Tibial artery (tissue), 4 donors: ENCODE measurements at places on chromosomes 2 and 18.

DNA sequence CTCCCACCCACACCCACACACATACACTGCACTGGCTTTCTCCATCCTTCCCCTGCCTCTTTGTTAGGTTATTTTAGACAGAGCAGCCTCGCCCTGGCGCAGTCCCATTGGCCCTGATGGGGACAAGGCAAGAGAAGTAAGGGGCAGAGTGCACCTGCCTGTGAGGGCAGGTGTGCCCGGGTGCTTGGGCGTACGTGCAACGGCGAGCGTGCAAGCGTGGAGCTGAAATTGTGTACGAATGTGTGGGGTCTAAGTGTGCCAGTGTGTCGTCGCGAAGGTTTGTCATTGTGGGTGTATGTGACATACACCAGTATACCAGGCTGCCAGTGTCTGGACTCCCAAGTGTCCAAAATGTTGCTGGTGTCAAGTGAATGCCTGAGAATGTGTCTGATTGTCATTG, 544 bp downstream of the LRATD1 start:
- H3K4me1 ChIP-seq, result peaks cover 44% of the 10 kb centered on the region
- H3K36me3 ChIP-seq, result no peaks in the 10 kb centered on the region
- H3K27me3 ChIP-seq, result peaks cover 47% of the 10 kb centered on the region
- no peak for DNase-seq
- peak overlapping the region; percentile 49 for H3K4me3 ChIP-seq

- H3K36me3 ChIP-seq, result no peaks in the 10 kb centered on the region
- H3K4me1 ChIP-seq, result no peaks in the 10 kb centered on the region
- H3K27ac ChIP-seq, result no peak overlapping the region
- no peak for DNase-seq
Measured at GRCh38 chr18:60537074-60537473, 164.5 kb upstream of the MC4R start.

DNA sequence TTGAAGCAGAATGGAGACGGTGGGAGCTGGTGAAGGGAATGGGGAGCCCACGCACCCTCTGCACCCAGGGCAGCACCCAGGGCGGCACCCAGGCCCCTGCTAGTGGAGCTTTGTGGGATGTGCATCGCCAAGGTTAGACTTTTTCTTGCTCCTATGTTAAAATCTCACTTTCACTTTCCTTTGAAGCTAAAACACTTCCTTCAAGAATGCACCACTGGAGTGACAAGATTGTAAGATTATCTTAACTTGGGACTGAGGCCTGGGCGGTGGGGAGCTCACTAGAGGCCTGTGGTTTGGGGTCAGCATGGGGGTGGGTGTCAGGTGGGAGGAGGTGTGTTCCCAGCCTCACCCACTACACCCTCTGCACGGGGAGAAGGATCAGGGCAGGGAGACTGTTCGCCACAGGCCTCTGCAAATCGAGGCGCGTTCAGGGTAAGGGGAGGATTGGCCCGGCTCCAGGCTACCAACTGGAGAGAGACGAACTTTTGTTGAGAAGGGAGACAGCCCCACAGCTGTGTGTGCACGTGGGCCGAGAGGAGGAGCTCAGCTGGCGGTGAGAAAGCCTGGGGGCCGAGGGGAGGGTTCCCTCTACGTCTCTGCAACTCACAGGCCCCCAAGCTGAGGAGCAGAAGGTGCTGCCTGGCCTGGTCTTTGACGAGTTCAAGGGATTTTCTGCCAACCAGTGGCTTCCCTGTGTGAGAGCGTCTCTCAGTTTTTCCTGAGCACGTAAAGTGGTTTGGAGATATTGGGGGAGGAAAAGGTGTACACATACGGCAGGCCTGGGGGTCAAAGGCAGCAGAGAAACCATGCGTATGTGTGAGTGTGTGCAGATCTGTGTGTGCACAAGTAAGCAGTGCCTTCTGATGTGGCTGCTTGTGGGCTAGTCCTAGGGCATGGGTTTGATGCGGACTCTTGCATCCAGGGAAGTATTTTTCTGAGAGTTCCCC, 147.7 kb downstream of the KLHL29 start:
- peaks cover 8% of the 10 kb centered on the region for H3K4me1 ChIP-seq
- no peaks in the 10 kb centered on the region for H3K27me3 ChIP-seq
- DNase-seq, result no peak
- no peak overlapping the region for H3K4me3 ChIP-seq
- H3K36me3 ChIP-seq, result no peaks in the 10 kb centered on the region

DNA sequence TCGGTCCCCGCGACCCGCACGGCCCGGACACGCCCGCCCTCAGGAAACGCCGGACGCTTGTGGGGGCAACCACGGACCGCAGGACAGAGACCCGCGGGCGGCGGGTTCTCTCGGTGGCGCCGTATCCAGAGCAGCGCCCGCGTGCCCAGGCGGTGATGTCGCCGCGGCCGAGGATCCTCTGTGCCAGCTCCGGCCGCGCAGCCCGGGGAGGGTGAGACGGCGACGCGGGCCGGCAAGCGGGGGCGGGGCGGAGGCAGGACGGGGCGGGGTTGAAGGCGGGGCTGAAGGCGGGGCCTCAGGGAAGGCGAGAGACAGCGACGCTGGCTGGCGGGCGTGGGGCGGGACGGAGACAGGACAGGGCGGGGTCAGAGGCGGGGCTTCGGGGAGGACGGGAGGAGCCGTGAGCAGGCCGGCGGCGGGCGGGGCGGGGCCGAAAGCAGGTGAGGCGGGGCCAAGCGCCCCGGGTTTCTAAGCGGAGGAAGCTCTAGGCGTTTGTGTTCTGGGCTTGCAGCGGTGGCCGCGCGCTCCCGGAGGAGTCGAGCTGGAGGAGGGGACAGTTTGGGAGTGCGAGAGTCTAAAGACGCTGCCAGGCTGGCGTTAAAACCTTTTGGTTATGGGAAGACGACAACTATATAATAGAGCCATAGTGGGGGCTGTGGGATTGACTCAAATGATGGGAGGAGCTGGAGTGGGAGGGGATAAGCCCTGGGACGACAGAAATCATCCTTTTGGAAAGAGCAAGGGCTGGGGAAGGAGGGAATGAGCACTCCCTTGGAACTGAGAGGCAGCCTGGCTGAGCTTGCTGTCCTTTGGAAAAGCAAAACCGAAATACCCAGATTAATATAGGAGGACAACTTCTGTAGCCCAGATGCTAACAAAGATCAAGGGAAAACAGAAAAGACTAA, at the start of gene DSEL:
TSS of gene DSEL (minus strand) at position 182 of the 905 bp plus-strand sequence. CDS start 2,112 bp downstream, outside the sequence.
- H3K27me3 ChIP-seq, result no peaks in the 10 kb centered on the region
- peak within 1 kb of the TSS; percentile 96 for H3K27ac ChIP-seq
- DNase-seq, result peak; percentile 96
- H3K36me3 ChIP-seq, result peaks cover 15% of the 10 kb centered on the region

GRCh38 chr2:67503066-67503795, 106.1 kb downstream of the ETAA1 start:
- H3K36me3 ChIP-seq, result no peaks in the 10 kb centered on the region
- no peak overlapping the region for H3K4me3 ChIP-seq
- no peak for DNase-seq
- H3K4me1 ChIP-seq, result no peaks in the 10 kb centered on the region
- H3K27ac ChIP-seq, result no peak overlapping the region
- H3K27me3 ChIP-seq, result no peaks in the 10 kb centered on the region

GRCh38 chr2:28165087-28165635, 227.5 kb upstream of the FOSL2 start:
- no peaks in the 10 kb centered on the region for H3K27me3 ChIP-seq
- DNase-seq, result no peak
- no peaks in the 10 kb centered on the region for H3K36me3 ChIP-seq
- H3K4me1 ChIP-seq, result no peaks in the 10 kb centered on the region
- H3K27ac ChIP-seq, result no peak overlapping the region

DNA sequence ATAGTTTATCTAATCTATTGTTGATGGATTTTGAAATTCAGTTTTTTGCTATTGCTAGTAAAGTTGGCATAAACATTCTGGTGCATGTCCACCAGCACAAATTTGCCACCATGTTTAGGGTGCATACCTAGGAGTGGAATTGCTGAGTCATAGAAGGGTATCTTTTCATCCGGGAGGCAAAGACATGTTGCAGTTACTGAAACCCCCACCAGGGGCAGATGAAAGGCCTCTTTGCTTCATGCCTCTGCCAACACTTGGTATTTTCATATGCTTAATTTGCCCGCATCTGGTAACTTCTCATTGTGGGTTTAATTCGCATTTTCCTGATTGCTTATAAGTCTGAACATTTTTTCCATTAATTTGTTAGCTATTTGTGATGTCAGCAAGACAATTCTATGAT, 8.2 kb downstream of the DCC start:
- no peaks in the 10 kb centered on the region for H3K36me3 ChIP-seq
- no peaks in the 10 kb centered on the region for H3K27me3 ChIP-seq
- no peak overlapping the region for H3K27ac ChIP-seq
- no peak for DNase-seq
- no peak overlapping the region for H3K4me3 ChIP-seq

DNA sequence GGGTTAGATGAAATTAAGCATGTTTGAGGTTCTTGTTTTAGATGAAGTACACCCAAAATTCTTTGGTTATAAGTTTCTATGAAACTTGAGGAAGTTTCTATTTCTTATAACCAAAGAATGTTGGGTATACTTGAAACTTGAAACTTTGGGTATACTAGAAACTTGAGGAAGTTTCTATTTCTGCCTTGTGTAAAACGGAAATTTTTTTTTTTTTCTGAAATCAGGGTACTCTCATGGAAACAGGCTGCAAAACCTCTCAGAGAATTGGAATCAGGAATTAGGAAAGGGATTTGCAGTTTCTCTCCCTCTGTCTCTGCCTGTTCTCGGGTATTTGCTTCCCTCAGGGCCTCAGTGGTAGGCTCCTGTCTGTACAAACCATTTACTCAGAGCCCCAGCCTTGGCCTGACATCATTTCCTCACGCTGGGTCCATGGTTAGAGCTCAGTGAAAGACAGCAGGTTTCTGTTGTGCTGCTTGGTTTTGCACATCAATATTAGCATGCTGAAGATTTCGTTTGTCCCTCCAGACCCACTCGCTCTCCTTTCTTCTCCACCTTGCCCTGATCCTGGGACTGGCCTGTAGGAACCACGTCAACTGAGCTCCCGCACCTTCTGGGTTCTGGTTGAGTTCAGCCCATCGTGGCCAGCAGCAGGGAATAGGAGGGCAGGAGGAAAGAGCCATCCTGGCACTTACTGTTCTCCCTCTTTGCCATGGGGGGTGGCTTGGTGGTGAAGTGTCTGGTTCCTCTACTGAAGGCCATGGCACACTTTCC, 106.4 kb downstream of the POLR1A start:
- no peaks in the 10 kb centered on the region for H3K36me3 ChIP-seq
- no peaks in the 10 kb centered on the region for H3K27me3 ChIP-seq
- H3K4me3 ChIP-seq, result peak overlapping the region; percentile 14
- DNase-seq, result peak; percentile 65

DNA sequence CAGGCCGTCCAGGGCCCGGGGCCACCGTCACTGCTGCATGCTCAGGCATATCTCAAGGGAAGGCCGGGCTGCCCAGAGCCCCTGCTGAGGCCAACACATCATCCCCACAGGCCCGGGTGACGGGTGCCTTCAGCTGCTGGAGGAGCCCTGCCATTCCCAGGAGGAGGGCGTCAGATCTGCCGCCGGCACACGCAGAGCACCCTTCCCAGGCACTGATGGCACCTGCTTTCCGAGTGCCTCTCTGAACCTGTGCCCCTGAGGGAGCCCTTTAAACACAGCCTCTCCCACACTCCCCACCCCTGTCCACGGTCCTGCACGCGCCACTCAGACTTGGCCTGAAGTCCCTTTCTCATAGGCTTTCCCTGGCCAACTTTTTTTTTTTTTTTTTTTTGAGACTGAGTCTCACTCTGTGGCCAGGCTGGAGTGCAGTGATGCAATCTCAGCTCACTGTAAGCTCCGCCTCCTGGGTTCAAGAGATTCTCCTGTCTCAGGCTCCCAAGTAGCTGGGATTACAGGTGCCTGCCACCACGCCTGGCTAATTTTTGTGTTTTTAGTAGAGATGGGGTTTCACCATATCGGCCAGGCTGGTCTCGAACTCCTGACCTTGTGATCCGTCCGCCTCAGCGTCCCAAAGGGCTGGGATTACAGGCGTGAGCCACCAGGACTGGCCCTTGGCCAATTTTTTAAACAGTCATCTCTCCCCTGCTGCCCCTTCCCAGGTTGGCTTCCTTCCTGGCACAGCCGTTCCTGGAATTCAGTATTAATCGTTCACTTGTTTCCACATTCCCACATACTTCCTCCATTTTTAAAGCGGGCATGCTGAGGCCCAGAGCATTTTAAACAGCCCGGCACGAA, 211.7 kb downstream of the NDUFA10 start:
- peak overlapping the region; percentile 87 for H3K27ac ChIP-seq
- H3K36me3 ChIP-seq, result no peaks in the 10 kb centered on the region
- no peak overlapping the region for H3K4me3 ChIP-seq

- H3K27ac ChIP-seq, result peak overlapping the region; percentile 78
- H3K4me1 ChIP-seq, result peaks cover 41% of the 10 kb centered on the region
Measured at GRCh38 chr2:120910956-120911951, 175.6 kb downstream of the GLI2 start.

GRCh38 chr2:104385743-104386142, 468.2 kb upstream of the POU3F3 start:
- H3K36me3 ChIP-seq, result no peaks in the 10 kb centered on the region
- no peaks in the 10 kb centered on the region for H3K27me3 ChIP-seq
- DNase-seq, result no peak
- no peak overlapping the region for H3K27ac ChIP-seq
- H3K4me3 ChIP-seq, result no peak overlapping the region

DNA sequence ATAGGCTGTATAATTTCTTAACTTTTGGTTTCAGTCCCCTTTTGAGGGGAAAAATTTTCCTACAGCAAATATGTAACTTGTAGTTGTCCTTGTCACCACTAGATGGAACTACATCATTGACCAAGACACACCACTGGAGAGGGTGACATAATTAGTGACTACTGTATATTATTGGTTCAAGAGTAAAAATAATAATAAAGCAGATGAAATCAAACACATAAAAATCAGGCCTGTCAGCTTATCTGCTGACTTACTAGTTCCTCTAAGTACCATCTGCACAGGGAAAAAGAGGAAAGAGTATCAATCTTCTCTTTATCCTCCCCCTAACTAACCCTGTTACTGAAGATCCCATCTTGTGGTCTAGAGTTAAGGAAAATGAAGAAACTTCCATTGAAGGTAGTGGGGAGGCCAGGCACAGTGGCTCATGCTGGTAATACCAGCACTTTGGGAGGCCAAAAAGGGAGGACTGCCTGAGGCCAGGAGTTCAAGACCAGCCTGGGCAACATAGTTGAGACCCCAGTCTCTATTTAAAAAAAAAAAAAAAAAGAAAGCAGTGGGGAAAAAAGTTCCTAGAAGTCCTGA, 29.6 kb upstream of the ENOSF1 start:
- no peaks in the 10 kb centered on the region for H3K4me1 ChIP-seq
- H3K27ac ChIP-seq, result no peak overlapping the region

DNA sequence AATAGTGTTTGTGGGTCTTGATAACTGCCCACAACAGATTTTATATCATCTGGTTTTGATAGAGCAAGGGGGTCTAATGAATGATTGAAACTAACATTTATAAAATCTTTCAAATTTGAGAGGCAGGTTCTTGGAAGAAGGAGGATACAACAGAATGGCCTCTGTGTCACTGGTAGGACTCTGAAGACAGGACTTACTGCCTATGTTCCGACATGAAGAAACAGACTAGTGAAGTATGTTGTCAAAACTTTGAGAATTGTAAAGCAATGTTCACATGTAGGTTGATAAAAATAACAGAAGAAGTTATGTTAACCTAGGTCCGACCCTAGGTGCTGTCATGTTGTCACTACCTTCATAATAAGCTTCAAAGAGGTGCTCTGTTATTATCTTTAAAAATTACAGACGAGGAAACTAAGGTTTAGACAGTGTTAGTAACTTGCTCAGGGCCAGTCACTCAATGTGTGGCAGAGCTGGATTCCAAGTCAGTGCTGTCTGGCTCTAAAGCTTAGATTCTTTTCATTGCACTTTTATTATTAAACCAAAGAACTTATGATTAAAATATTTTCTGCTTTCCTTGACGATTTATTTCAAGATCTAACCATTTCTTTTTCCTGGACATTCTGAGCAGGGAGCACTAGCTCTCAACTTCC, 146.2 kb downstream of the RPIA start:
- H3K4me1 ChIP-seq, result no peaks in the 10 kb centered on the region
- H3K4me3 ChIP-seq, result no peak overlapping the region
- H3K27me3 ChIP-seq, result no peaks in the 10 kb centered on the region
- H3K27ac ChIP-seq, result no peak overlapping the region
